OCI-M1 (cell line): ENCODE measurements at places on chromosomes 5 and 9.
A peak's percentile ranks its signal among the peaks of the same experiment; 100 is the strongest.

DNA sequence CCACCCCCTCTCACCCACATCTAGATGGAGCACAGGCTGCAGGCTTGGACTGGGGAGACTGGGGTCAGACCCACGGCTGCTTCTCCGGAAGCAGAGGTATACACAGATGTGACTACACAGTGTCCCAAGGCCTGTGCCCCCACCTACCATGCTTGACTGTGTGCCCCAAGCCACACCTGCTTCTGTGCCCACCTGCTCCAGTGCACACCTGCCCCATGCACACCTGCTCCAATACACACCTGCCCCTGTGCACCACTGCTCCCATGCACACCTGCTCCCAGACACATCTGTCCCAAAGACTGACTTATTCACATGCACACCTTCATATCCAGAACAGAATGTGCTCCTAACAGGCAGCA lies 5.5 kb upstream of the COL5A1 start:
- DNase-seq = no peak

DNA sequence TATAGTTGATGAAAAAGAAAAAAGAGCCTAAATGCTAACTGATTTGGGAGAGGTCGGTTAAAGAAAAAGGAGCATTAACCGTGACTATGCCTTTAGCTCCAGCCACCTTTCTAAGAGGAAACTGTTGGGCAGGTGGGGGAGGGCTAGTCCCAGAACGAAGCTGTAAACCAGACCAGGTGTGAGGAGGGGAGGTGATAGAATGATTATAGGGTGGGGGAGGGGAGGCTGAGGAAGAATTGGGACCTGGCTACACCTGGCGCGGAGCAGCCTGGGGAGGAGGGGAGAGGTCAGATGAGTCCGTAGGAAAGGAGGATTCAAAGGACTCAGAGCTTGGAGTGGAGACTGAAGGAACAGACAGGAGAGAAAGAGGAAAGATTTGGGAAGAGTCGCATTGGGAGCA lies 73.4 kb downstream of the PHAX start:
- no peak for DNase-seq

GRCh38 chr5:66180282-66181155 lies 36.4 kb downstream of the SREK1 start:
- DNase-seq = no peak

- DNase-seq = no peak
Measured at GRCh38 chr9:21803649-21804048, 1.2 kb downstream of the MTAP start.

DNA sequence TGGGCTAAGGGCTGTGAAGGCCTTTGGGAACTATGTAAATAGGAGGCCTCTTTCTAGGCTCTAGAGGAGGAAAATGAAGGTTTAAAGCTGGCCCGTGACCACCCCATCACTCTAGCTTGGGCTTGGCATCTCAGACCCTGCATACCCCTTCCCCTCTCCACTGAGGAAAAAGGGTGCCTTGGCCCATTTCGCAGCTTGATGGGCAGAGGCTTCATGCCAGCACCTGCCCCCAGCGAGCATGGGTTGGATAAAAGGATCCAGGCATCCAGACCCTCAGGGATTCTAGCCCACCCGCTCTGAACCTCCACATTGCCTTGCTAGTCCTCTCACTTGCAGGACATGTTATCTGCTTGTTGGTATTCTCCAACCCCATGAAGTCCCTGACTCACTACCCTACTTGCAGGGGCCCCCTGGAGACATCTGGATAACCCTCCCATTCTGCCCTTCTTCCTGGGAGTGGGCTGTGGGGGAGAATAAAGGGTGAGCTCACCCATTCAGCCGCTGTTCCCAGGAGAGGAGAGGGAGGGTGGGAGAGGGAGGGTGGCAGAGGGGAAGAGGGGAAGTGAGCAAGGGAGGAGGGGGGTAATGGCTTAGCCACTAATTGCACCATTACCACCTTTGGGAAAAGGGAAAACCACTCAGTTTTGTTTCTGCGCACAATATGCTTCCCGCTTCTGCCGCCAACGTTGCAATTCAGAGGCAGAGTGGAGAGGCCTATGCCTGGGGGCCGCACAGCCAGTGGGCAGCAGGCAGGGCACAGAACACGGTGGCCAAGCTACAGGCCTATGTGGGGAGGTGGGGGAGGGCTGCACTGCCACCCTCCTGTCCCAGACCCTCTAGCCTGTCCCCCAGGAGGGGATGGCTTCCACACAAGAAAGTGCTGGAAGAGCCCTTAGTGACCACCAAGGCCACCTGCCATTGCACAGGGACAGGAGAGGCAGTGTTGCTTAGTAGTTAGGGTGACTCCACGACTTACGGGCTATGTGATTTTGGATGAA lies 2.1 kb upstream of the CAMK2A start:
- no peak for DNase-seq

DNA sequence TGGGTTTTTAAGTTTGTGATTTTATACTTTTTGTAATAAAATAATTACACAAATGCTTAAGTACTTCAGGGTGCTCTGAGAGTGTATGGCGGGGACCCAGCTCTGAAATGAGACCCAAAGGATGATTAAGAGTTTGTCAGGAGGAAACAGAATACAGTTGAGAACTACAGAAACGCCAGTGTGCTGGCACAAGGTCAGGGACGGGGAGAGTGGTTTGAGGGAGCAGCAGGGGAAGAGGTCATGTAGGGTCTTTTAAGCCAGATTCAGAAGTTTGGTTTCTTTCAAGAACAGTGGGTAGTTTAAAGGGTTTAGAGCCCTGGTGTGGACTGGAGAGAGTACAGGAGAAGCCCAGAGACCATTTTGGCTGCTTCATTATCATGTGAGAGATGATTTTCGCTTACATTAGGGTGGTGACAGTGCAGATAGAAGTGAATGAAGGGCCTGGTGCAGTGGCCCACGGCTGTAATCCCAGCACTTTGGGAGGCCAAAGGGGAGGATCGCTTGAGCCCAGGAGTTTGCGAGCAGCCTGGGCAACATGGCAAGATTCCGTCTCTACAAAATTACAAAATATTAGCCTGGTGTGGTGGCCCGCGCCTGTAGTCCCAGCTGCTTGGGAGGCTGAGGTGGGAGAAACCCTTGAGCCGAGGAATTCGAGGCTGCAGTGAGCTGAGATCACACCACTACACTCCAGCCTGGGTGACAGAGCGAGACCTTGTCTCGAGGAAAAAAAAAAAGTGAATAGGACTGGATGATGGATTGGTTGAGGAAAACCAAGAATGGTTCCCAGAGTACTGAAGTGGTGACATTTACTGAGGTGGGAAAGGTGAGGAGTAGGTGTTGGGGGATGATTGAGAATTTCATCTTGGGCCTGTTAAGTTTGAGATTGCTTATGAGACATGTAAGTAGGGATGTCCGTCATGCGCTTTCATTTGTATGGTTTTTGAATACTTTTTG lies 1.4 kb upstream of the ETF1 start:
- DNase-seq = peak; percentile 65

GRCh38 chr5:123367739-123368138 lies 55.5 kb downstream of the CEP120 start:
- DNase-seq = peak; percentile 1

DNA sequence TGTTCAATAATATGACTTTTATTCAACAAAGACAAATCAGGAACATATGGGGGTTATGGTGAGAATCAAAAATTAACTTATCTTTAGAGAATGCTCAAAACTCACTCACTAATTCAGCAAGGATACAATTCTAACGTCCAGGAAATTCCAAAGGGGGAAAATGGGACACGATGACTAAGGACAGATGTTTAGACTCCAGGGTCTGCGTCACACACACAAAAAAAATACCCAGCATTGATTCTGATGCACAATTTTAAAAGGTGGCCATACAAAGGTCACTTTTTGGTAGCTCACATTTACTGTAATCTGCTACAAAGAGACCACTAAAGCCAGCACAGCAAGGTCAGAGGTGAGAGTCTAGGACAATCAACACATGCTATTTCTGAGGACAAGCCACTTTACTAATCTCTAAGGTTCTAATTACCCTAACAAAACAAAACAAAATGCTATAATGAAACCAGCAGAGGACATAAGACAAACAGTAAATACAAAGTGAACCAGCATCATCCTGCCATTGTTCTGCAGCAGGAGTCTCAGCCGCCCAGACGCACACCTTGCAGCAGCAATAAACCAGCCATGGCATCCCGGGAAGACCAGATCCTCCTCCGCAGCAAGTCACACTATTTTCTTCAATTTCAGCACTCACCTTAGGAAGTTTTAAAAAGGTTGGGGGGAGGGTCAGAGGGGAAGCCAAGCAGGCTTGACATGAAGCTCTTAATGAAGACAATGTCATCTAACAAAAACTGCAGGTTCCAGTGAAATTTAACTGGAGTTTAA lies 57.8 kb downstream of the TTC39B start:
- no peak for DNase-seq

GRCh38 chr5:62606878-62607277 lies 28.3 kb downstream of the LRRC70 start:
- DNase-seq = no peak

GRCh38 chr9:136074706-136075105 lies 20.4 kb downstream of the NACC2 start:
- no peak for DNase-seq

- DNase-seq = no peak
Measured at GRCh38 chr9:112554516-112554915, 67.9 kb downstream of the KIAA1958 start.

DNA sequence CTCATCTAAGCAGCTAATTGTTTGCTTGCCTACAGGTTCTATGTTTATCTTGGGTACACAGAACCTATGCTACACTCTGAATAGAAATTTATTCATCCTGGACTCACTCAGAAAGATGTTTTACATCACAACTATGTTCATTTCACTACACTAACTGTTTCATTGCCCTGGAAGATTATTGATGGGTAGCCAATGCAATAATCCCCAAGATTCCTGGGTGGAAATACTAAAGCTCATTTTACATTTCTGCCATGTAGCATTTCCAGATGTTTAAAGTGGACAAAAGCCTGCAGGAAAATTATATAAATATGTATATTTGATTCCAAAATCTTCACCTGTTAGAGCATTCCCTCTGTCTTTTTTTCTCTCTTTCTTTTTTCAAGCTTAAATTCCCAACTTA lies 51.9 kb upstream of the IL7R start:
- no peak for DNase-seq

DNA sequence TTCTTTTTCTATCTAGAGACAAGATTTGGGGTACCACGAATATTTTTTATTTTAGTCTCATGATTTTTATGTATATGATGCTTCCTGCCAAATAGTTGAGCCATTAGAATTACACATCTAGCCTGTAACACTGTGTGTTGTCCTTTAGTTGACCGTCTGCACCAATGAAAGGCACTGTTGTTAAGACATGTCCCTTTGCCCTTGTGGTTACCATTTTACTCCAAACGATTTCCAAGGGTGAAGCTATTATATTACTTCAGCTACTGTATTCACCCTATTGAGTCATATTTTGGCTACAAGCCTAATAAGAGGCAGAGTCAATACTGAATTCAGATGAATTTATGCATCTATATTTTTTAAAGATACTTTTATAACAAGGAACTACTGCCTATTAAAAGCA lies 207.6 kb downstream of the CETN3 start:
- no peak for DNase-seq

DNA sequence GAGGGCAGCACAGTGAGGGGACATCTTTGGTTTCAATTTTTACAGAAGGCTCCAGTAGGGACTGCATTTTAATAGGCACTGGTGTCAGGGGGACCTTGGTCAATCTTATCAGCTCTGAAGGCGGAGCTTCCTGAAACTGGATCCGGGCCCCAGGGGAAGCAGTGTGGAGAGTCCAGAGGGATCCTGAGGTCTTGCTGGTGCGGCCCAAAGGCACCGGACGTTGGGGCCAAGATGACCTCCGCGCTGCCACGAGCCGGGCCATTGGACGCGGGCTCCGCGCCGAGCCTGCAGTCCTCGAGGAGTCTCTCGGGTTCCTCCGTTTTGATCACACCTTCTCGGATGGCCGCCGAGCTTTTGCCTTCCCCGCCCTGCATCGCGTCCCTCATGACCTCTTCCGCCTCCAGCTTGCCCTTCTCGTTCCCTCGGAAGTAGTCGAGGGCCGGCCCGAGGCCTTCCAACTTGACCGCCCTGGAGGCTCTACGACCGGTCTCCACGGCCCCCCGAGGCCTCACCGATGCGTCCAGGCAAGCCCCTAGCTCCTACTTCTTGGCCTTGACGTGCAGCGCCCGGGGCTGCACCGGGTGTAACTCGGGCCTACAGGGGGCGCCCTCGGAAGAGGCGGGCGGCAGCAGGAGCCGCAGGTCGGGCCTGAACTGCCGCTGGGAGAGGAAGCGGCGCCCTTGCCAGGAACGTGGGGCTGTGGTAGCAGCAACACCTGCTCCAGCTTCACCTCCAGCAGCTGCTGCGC lies 18.8 kb downstream of the C5orf52 start:
- DNase-seq = no peak

GRCh38 chr5:102700916-102701315 lies 54.2 kb upstream of the PAM start:
- no peak for DNase-seq

DNA sequence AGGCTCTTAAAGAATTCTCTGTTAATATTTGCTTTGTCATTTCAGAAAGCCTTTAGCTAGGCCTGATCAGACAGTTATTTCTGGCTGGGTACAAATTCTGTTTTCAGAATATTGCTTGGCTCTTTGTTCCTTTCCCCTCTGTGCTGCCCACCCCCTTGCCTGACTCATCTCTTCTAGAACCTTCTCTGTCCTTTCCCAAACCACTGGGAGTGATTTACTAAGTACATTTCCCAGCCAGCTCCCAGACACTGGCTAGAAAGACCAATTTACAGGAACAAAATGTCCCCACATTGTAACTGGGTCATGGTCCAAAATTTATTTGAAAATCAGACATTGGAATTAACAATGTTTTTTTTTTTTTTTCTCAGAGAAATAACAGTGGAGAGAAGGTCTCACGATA lies 133.1 kb upstream of the MAP1B start:
- DNase-seq = no peak

GRCh38 chr9:85647571-85647970 lies 94.2 kb downstream of the AGTPBP1 start:
- no peak for DNase-seq

DNA sequence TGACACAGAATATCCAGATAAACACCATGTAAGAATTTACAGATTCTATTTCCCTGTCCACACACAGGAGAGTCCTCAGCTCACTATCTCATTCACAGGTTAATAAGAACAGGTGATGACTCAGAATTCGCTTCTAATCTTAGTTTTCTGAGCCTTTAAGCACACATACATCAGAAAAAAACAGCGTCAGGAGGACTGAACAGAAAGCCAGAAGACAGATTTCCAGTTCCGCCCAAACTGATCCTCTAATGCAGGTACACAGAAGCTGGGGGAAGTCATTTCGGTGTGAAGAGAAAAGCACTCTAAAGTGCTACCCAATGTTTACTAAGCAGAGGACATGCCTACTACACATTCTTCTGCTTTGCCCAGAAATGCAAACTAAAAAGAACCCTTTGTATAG lies 1.6 kb downstream of the CEMIP2 start:
- peak; percentile 25 for DNase-seq

- no peak for DNase-seq
Measured at GRCh38 chr5:174500636-174501035, 223.7 kb upstream of the MSX2 start.

- DNase-seq = peak; percentile 35
Measured at GRCh38 chr5:21398511-21398910, 1410.5 kb upstream of the CDH18 start.
